ENCODE measurements at places on chromosomes 1 and 21. TPM values are rescaled to one million over a fixed set of nuclear protein-coding genes. Genes with fewer than 3 reads are reported as not detected.

TRIM45 gene
- 13.7 TPM for polyA plus RNA-seq

- no peak for DNase-seq
These were observed 29.8 kb upstream of the VTCN1 start for GRCh38 chr1:117240547-117240946.

- no peak for DNase-seq
These were observed 805 bp downstream of the SIM2 start for GRCh38 chr21:36699546-36700294.

DNA sequence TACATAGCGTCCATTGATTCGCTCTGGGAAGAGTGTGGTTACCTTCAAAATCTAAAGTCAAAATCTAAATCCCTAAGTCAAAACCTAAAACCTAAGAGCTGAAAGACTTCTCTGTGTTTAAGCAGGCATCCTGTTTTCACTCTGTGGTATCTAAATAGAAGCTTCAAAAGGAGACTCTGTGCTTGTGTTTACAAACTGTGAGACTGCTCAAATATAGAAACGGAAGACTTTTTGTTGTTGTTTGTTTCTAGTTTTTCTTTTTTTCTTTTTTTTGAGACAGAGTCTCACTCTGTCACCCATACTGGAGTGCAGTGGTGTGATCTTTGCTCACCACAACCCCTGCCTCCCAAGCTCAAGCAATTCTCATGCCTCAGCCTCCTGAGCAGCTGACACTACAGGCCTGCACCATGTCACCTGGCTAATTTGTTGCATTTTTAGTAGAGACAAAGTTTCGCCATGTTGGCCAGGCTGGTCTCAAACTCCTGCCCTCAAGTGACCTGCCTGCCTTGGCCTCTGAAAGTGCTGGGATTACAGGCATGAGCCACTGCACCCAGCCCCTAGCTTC, 425.9 kb downstream of the SMYD3 start:
- no peak for DNase-seq

DNA sequence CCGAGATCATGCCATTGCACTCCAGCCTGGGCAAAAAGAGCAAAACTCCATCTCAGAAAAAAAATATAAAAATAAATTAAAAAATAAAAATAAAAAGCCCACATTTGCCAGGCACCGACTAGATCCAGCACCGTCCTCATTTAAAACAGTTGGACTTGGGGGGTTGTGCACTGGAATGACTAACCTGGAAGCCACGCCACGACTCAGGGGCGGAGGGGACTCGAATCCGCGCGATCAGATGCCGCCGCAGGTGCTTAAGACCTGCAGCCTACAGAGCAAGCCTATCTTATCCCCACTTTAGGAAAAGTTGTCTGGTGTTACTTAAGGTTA, 38.5 kb downstream of the ZBTB8OS start:
- DNase-seq = no peak

- DNase-seq = no peak
These were observed 853.5 kb upstream of the TMPRSS15 start for GRCh38 chr21:19256934-19257660.

DNA sequence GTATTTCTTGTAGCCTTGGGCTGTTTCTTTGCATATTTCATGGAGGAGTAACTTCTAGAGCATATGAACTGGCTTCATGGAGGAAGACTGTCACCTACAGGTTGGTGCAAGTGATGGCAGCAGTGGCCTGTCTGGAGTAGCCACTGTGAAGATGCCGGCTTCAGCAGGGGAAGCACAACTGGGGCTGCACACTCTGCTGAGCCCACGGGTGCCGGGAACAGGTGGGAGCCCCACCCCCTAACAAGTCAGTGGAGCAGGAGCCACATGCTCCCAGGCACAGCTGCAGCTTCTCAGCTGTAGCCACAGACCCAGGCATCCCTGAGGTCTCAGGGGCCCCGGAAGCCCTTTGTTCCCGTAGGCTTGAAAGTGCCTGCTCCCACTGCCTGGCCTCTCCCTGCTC, 43.2 kb upstream of the C1orf185 start:
- DNase-seq = no peak

- DNase-seq = no peak
These were observed 32.2 kb downstream of the QSOX1 start for GRCh38 chr1:180186831-180187230.

Measured in right lung (tissue), 10 donors.